ENCODE measurements at places on chromosomes 3 and 15.

- DNase-seq: no peak
Observed at GRCh38 chr3:114336122-114336697, 42.4 kb downstream of the TIGIT start.

GRCh38 chr3:52400275-52400793, 44.6 kb downstream of the SEMA3G start:
- DNase-seq: no peak

GRCh38 chr15:47035475-47036406, 681.6 kb upstream of the SEMA6D start:
- DNase-seq: no peak

GRCh38 chr3:11661827-11662226, 18.1 kb upstream of the VGLL4 start:
- DNase-seq: no peak

DNA sequence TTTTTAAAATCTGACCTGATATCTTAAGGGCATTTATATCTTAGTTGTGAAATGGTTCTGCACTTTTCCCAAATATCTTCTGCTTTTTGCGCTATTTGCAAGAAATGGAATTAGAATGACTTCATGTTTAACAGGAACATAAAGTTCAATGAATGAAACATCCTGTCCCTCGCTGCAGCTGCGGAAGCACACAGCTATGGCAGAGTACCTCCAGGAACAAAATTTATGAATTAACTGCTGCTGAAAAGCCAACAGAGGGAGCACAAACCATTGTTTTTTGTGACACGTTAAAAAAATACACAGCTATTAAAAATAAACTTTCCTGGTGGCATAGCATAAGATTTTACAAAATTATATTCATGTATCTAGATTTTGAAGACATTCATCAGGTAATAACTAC, 404.4 kb upstream of the MDFIC2 start:
- no peak for DNase-seq

GRCh38 chr15:46773016-46773415, 944.3 kb upstream of the SEMA6D start:
- no peak for DNase-seq

GRCh38 chr15:95284933-95285421, 1045.5 kb upstream of the NR2F2 start:
- DNase-seq: no peak

DNA sequence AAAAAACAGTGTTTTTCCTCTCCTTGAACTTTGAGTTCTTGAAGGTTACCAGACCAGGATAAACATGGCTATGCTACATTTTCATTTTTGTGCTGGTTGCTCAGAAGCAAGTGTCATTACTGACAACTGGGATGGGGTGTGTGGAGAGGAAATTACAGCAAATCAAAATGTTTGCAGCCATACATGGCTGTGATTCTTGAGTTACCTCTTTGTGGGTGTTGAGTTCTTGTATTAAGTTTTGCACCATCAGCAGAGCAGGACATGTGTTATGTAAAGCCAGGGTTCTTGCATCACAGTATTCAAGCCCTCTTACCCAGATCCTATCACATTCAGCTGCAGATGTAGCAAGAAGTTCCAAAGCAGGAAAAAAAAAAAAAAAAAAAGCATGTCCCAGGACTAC, 53.9 kb upstream of the ATOSA start:
- DNase-seq: no peak

GRCh38 chr15:74396445-74397238, 29.2 kb upstream of the CYP11A1 start:
- DNase-seq: no peak

GRCh38 chr15:41017066-41017735, 63.9 kb downstream of the CHAC1 start:
- no peak for DNase-seq

DNA sequence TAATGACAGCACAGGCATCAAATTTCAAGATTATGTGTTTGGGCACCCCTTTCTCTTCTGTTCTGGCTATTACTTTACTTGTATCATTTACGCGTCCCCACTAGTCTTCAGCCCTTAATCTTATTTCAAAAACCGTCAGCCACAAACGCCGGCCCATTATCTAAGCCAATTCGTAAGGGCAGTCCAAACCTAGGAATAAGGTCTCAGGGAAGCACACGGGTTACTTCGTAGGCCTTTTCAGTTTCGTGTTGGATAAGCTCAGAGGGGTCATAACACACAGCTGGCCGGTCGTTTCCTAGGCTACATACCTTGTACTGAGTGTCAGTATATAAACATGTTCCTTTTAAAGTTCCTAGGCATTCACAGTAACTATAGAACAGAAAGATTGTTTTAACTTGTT, 5.1 kb upstream of the DNAAF4 start:
- no peak for DNase-seq

- DNase-seq: no peak
Observed at GRCh38 chr3:43774799-43775198, 84.1 kb downstream of the ABHD5 start.

DNA sequence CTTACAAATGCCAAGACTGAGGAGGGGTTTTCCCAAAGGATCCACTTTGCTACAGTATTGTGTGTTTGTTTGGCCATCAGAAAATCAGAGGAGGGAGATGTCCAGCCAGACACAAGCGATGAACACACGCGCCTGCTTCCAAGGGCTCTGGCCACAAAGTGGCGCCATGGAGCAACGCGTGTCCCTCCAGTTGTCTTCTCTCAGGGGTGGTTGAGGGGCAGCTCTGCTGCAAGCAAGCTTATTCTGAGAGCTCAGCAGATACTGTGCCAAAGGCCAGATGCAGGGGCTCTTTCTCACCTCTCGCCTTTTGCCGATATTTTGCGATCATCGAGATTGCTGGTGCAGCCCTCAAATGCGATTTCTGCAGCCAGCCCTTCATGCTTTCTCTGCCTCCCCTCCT, 88.9 kb upstream of the OSBPL11 start:
- DNase-seq: no peak

DNA sequence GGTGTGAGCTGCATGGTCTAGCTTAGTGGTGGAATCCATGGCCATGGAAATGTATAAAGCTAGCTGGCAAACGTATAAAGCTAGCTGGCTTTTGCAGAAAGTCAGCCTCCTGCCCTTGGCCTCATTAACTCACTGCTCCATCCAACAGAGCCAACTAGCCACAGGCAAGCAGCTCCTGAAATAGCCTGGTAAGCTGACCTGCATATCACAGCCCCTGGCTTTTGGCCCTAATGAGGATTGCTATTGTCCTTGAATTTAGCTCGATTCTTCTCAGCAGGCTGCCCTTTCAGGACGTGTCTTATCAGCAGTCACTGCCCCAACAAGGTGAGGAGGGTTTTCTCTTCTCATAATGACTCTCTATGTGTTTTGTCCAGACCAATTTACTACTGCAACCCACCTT, 446.8 kb downstream of the WDR72 start:
- no peak for DNase-seq

GRCh38 chr3:51729042-51729633, 22.3 kb downstream of the GRM2 start:
- no peak for DNase-seq

DNA sequence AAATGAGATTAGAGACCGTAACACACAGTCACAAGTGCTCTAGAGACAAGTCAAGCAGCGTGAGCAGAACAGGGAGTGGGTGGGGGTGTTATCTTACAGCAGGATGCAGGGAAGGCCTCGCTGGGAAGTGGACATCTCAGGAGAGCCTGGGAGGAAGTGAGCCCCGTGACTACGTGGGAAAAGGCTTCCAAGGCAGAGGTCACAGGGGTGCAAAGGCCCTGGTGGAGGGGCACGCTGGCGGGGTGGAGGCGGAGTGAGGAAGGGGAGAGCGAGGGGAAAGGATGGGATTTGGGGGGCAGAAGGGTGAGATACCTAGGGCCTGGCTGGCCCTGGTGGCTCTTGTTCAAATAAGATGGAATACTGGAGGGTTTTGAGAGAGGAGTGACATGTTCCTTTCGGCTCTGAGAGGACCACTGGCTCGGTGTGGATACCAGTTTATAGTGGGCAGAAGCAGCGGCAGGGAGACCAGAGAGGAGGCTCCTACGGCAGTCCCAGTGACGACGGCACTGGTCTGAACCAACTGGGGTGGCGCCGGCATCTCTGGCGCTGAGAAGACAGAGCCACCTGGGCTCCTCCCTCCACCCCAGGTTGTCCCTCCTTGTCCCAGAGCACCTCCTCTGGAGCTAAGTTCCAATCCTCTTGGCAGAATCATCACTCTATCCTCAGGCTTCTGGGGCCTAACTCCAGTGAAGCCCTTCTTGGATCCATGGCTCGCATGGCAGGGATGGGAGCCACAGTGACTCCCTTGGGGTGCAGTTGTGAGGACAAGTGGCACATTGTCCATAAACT, 266.2 kb upstream of the LYSMD4 start:
- no peak for DNase-seq

DNA sequence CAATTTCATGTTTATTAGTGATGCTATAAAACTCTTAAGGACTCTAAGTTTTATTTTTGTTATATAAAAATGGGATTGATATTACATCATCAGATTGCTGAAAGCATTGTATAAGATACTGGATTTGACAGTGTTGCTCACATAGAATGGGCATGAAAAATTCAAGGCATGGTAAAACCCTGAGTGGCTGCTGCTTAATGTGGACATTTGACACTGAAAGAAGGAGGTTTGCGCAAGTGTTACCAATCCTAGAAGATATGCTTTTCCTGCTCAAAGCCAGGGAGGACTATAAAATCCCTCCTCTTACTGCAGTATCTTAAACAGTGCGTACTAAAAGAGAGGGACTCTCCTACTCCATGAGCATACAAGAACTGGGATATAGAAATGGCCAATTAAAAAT, 65.8 kb upstream of the PTX3 start:
- DNase-seq: no peak

- DNase-seq: no peak
Observed at GRCh38 chr3:24375947-24376384, 118.7 kb downstream of the THRB start.

- no peak for DNase-seq
Observed at GRCh38 chr3:120532969-120533368, 63.2 kb upstream of the NDUFB4 start.

- DNase-seq: no peak
Observed at GRCh38 chr3:170500995-170501394, 82.3 kb downstream of the CLDN11 start.

GRCh38 chr15:87570206-87570605, 686.3 kb downstream of the NTRK3 start:
- DNase-seq: no peak

DNA sequence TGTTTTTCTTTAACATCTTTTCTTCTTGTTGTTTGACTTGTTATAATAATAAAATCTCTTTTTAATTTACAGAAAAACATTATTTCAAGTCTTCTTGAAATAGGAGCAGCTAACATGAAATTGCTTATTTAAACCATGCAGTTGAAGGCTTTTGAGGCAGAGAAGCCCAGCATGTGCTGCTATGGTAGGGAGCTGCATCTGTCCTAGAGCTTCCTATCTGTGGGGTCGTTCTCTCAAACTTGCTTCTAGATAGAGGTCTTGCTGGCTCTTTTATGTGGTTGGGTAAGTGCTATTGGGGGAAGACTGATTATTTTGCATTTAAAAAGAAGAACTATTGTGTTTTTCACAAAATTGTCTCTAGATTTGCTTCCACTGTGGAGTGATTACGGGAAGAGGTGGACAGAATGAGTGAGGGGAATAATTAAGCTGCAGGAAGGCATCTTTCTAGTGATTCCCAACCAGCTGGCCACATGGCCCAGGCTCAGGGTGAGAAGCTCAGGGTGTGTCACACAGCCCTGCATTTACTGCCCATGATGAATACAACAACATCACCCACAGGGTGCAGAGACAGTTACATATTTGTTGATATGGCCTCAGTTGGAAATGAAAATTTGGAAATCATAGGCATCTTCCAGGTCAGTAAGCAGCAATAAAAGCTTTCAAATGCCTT, 98.7 kb downstream of the CHST2 start:
- no peak for DNase-seq

GRCh38 chr3:41111011-41111410, 88.3 kb upstream of the CTNNB1 start:
- DNase-seq: no peak

DNA sequence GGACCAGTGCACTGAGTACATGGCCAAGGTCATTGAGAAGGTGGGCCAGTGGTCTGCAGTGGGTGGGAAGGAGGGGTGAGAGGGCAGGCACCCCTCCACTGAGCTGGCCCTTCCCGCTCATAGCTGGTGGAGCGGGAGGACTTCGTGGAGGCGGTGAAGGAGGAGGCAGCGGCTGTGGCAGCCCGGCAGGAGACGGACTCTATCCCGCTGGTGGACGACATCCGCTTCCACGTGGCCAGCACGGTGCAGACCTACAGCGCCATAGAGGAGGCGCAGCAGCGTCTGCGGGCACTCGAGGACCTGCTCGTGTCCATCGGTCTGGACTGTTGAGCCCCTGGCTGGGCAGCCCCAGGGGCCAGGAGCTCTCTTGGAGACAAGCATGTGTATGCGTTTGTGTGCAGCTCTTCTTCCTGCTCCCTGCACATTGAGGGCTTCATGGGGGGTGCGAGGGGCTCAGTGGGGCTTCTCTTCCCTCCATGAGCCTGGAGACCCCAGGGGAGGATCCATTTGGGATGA, 7.5 kb downstream of the ABTB1 start:
- DNase-seq: no peak

DNA sequence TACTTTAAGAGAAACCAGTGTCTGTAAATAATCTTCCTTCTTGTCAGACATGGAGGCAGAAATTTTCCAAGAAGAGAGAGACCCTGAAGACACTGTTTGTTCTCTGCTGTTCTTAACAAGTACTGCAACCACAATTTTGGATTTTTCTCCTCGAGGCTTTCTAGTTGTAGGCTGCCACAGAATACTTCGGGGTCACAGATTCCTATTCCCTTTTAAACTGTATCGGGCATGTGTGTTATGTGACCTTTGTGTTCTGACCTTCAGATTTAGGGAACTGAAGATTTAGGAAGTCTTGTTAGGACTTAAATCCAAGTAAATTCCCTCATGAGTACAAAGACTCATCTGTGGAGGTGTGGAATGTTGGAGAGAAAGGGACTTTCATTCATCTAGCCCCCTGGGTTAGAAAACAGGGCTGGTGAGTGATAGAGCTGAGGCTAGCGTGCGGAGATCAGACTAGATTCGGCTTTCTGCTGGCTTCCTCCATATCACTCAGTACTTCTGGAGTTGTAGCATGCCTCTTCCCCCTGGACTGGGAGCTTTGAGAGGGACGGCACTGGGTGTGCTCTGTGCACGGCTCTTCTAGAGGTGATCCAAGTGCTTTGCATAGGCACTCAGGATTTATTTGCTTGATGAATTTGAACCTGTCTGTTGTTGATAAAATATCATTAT, 237.0 kb downstream of the LPP start:
- DNase-seq: no peak

DNA sequence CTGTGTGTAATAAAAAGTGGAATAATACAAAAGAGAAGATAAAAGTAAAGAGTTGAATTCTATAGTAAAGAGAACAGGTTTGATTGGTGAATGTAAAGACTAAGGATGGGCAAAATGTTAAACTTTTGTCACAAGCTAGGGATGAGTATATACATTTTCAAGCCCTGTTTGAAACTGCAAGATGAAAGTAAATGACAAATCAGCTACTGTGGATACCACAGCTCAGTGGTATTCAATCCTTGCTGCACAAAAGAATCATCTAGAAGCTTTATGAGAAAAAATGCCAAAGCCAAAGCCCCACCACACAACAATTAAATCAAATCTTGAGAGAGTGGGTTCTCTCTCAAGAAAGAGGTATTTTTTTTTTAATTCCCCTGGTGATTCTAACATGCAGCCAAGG, 67.7 kb downstream of the VPS13C start:
- DNase-seq: no peak

- DNase-seq: no peak
Observed at GRCh38 chr3:56911363-56911762, 109.6 kb upstream of the ARHGEF3 start.

GRCh38 chr15:61530769-61531168, 301.7 kb upstream of the RORA start:
- no peak for DNase-seq

- peak; percentile 10 for DNase-seq
Observed at GRCh38 chr3:14461748-14462324, 59.4 kb downstream of the SLC6A6 start.

- no peak for DNase-seq
Observed at GRCh38 chr3:195129644-195130492, 141.1 kb downstream of the XXYLT1 start.
